ENCODE measurements at places on chromosomes 5 and 9. TPM values are rescaled to one million over a fixed set of nuclear protein-coding genes. Genes with fewer than 3 reads are reported as not detected.

The PCDH12 gene
- 7.8 TPM for total RNA-seq

DNA sequence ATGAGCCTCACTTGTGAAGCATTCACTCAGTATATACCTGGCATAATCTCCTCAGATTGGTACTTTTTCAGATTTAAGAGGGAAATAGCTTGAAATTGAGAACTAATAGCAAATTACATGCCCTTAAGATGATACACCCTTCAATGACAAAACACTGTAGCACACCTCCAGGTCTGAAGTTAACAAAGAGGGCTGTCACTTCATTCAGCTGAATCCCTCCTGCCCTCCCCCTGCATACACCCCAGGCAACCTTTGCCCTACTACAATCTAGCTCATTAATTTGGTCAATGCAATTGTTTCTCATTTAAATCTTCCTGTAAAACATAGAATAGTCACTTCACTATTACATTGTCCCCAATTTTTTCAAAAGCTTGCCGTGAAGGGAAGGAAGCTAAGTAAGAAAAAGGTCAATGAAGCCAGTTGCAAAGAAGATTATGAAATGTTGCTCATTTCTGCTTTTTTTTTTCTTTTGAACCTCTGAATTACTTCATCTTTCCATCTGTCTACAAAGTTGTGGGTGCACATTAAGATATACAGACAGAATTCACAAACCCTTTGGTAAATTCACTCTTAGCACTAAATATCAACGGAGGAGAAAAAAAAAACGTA lies 294.8 kb upstream of the PTGER4 start:
- DNase-seq, result no peak
- H3K4me1 ChIP-seq, result no peaks in the 10 kb centered on the region
- no peak overlapping the region for H3K4me3 ChIP-seq
- H3K27ac ChIP-seq, result no peak overlapping the region

GRCh38 chr9:26863074-26863473 lies 29.5 kb downstream of the CAAP1 start:
- H3K4me1 ChIP-seq, result no peaks in the 10 kb centered on the region
- H3K36me3 ChIP-seq, result no peaks in the 10 kb centered on the region
- no peak overlapping the region for H3K27ac ChIP-seq
- H3K4me3 ChIP-seq, result no peak overlapping the region
- DNase-seq, result no peak
- H3K27me3 ChIP-seq, result no peaks in the 10 kb centered on the region

The RNF183 gene
- total RNA-seq, result not detected

Measured in thyroid gland (tissue), 4 donors.